ENCODE measurements at places on chromosomes 7 and 10.
A peak's percentile ranks its signal among the peaks of the same experiment; 100 is the strongest.

DNA sequence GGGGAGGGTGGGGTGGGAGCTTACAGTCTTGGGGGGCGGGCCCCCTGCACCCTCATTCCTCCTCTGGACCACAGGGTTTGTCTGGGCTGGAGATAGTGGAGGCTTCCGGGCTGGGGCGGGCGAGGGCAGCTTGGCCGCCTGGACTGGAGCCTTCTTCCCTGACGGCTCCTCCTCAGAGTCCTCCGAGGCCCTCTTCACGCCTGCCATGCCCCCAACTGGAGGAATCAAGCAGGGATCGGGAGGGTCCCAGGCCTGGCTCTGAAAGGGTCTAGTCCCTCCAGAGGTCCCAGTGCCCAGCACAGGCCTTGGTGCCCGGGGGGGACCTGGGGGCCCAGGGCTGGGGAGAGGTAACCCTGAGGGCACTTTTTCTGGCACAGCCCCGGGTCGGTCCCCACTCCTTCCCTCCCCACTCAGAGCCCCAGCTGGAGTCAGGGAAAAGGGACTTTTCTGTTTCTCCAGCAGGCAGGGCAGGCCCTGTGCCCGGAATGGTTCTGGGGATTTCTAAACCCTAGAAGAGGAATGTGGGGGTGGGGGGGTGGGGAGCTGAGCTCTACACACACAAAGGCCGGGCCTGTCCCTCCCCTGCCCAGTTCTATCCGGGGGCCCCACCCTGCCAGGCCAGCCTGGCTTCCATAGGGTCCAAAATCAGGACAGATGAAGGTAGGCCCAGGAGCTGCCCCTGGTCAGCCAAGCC is 11.6 kb downstream of the MICALL2 start:
- peak; percentile 71 for DNase-seq

GRCh38 chr10:117720931-117721835 is 178.6 kb downstream of the EMX2 start:
- DNase-seq, result no peak

DNA sequence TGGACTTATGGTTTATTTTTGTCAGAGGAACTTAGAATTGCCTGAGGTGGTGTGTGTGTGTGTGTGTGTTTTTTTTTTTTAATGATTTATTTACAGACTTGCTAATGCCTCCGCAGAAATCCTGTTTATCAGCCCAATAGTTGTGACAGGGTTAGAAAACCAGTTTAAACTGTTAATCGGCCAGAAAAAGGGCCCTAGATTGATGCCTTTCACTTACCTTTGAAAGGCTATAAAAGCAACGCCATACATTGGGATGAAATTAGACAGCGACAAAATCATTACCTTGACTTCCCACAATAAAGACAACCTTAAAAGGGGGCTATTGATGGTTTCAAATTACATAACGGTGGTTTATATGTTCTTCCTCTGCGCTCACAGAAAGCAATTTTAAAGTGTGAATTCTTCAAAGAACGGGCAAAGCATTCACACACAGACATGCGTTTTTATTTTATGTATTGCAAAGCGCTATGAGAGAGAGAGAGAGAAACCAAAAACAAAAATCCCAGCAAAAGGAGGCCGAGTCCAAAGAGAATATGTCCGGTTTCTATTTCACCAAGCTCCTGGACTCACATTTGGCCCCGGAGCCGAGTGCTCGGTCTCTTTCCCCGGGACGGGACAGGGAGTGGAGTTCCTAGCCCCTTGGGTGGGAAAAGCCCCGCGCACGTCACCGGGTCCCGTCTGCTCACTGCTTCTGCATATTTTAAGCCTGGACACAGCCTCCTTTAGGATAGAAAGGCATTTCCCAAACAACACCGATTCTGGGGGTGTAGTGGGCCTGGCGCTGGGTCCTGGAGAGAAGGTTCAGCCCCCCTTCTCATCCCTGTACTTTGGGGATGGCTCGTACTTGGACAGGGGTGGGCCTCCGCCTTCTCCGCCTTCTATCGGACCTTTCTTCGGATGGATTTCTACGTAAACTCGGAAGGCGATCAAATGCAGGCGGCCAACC is 26.8 kb upstream of the VAX1 start:
- no peak for DNase-seq

GRCh38 chr7:158098125-158099030 is 489.2 kb downstream of the PTPRN2 start:
- no peak for DNase-seq

- peak; percentile 9 for DNase-seq
These were observed at the start of gene SYCE1 for GRCh38 chr10:133565441-133566294. Gene SYCE1 (minus strand): TSS chr10:133565583. CDS start chr10:133565529, 54 bp downstream.

DNA sequence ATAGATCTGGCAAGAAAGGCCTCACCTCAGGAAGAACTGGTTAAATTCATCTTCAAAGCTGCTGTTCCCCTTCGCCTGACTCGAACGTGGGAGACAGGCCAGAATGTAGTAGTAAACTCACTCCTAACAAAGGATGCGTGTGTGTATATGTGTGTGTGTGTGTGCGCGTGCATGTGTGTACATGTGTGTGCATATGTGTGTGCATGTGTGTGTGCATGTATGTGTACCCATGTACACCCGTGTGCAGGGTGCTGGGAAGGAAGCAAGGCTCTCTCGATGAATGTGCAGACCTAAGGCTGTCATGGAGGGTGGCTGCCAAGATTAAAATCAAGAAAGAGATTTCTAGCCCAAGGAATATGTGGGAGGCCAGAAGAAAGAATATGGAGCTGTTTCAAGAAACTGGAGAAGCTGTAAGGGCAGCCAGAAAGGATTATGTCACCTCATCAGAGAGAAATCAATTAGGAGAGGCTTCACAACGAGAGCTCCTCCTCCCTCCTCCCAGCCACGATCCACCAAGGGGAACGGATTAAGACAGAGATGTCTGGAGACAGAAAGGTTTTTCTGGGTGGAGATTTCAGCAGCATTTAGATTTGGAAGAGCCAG is 34.0 kb upstream of the LBX1 start:
- DNase-seq, result no peak

DNA sequence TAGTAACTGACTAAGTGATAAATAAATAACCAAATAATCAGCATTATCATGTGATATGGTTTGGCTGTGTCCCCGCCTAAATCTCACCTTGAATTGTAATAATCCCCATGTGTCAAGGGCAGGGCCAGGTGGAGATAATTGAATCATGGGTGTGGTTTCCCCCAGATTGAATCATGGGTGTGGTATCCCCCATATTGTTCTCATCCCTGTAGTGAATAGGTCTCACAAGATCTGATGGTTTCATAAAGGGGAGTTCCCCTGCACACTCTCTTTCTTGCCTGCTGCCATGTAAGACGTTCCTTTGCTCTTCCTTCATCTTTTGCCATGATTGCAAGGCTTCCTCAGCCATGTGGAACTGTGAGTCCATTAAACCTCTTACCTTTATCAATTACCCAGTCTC is 72.1 kb upstream of the NRP1 start:
- no peak for DNase-seq

- DNase-seq, result no peak
These were observed 149.6 kb downstream of the TCF7L2 start for GRCh38 chr10:113099431-113100183.

- DNase-seq, result no peak
These were observed 11.6 kb upstream of the CYTH3 start for GRCh38 chr7:6284055-6284400.

DNA sequence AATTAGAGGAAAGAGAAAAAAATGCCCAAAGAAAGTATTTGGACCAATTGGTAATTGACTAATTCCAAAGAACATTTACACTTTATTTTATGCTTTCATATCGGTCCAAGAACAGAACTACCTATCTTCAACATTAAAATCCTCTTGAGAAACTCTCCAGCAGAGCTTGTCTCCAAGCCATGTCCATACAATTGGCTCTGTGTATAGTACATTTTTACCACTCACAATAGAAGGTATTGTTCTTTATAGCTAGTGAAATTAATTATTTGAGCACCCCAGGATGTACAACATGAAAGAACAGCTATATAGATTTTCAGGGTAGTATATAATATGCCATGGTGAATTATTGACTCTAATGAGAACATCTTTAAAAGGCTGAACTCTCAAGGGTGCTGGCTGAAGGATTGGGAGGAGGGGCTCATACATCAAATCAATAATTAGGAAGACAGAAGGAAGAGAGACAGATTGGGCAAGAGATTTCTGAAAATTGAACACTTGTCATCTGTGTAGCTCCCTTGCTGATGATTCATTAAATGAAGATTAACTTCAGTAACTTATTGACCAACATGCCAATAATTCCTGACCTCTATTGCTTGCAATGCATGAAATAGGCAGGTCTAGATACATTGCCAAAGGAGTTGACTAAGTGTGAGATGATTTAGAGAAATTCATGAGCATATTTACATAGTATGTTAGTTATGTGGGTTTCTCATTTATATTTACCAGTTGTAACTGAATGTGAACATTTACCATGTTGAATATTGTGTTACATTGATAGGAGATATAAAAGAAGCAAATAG is 249.7 kb downstream of the MTERF1 start:
- no peak for DNase-seq
